HT1080 (cell line): ENCODE measurements at places on chromosomes 16 and 17. TPM values are rescaled to one million over a fixed set of nuclear protein-coding genes. Genes with fewer than 3 reads are reported as not detected.

- no peak for DNase-seq
Observed at GRCh38 chr17:66359351-66359750, 56.9 kb downstream of the PRKCA start.

DNA sequence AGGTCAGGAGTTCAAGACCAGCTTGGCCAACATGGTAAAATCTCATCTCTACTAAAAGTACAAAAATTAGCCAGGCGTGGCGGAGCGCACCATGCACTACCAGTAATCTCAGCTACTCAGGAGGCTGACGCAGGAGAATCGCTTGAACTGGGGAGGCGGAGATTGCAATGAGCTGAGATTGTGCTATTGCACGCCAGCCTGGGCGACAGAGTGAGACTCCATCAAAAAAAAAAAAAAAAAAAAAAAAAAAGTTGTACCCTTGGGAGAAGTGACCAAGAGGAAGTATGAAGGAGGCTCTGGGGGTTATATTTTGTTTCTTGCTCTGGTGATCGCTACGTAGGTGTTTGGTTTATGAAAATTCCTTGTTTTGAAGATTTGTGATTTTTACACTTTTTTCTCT, 66.3 kb downstream of the LITAF start:
- no peak for DNase-seq

- DNase-seq: no peak
Observed at GRCh38 chr17:37225465-37225864, 150.3 kb upstream of the C17orf78 start.

- DNase-seq: no peak
Observed at GRCh38 chr16:72934636-72935403, 113.1 kb downstream of the ZFHX3 start.

DNA sequence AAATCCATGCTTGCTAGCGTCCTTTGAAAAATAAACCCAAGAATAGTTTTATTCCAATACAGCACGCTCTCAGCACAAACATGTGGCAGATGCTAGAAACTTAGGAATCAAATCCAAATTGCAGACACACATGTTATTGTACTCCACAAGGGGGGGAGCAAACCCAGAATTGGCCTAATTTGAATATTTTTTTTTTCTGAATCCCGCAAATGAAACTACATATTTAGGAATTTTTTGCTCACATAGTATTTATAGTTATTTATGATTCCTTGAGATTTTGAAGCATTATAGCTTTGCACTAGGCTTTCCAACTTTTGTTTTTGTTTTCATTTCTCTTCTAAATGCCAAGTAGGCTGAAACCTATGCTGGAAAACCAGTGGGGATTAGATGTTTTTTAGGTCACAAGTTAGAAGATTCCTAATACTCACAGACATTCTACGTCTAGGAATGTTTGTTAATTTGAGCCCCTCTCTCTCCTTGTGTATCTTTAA, 59.3 kb upstream of the CDH11 start:
- no peak for DNase-seq

GRCh38 chr17:45703348-45703747, 80.8 kb upstream of the CRHR1 start:
- DNase-seq: no peak

DNA sequence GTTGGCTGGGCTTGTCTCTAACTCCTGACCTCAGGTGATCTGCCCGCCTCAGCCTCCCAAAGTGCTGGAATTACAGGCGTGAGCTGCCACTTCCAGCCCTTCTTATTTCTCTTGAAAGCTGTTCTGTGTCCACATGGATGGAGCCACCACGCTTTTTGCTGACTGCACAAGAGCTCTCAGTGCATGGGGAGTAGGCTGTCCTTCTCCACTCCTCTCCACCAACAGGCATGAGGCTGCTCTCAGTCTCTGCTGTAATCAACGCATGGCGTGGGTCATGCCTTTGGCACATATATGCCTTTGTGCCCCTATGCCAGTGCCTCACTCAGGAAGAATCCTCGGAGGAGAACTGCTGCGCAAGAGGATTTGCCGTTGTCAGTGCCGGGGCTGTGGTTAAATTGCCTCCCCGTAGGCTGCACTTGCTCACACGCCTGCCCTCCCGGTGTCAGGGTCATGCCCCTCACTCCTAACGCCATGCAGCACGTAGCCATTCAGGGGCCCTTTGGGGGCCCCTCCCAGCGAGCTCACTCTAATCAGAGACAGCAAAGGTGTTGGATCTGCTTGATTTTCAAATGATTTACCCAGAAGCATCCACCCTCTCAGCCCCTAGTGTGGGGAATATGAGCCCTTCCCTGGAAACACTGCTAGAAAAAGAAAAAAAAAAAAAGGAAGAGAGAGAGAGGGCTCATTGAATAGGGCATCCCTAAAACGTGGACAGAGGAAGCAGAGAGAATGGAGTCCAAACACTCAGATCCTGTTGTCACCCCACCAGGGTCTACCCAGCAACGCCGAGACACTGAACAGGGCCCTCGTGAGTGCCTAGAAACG, 47.5 kb upstream of the ZCCHC14 start:
- DNase-seq: no peak

GRCh38 chr16:56362706-56363105, 62.6 kb downstream of the AMFR start:
- DNase-seq: no peak

DNA sequence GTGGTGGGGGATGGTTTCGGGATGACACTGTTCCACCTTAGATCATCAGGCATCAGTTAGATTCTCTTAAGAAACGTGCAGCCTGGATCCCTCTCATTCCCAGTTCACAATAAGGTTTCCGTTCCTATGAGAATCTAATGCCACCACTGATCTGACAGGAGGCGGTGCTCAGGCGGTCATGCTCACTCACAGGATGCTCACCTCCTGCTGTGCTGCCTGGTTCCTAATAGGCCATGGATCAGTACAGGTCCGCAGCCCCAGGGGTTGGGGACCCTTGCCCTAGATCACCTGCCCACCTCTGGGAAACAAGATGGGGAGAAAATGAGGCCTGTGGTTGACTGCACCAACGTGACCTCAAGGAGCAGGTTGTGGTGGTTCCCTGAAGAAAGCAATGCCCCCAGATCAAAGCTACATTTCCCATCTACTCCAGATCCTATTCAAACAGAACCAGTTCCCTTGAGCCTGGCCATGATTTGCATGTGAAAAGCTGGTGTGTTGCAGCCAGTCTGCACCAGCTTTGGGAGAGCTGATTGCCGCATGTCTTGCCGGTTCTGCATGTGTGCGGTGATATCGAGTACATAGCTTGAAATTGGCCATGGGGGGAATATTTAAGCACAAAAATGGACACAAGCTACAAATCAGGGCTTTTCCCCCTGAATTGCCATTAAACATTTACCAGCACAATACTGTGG, 183.2 kb upstream of the HSBP1 start:
- DNase-seq: no peak

DNA sequence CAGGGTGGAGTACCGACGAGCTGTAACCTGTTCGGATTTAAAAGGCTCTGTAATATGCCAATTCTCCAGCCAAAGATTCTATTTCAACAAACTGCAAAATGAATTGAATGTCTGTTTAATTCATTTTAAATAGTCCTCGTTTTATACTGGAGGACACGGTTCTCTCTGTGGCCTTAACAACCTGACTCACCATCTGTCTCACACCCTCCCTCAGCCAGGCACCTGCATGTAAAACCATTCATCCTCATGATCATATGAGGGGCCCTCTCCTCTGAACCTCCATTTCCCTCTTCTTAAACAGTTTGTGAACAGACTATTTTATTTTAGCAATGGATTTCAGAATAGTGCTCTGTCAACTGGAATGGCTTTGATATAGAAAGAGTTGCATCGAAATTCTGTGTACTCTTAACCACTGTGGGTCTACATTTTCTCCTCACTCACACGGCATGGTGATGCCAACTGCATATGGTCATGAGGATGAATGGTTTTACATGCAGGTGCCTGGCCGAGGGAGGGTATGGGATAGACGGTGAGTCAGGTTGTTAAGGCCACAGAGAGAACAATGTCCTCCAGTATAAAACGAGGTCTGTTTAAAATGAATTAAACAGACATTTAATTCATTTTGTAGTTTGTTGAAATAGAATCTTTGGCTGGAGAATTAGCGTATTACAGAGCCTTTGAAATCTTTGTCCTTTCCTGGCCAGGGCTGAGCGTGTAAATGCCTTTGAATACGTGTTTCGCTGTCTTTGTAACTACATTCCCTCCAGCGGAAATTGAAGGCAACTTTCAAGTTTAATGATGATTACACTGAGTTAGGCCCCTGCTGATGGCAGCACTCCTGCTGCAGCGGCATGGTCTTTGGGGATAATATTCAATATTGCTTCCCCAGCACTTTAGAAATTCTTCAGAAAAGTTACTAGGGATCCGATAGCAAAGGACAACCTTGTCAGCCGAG, 329.6 kb downstream of the SNX29 start:
- DNase-seq: no peak

- DNase-seq: no peak
Observed at GRCh38 chr16:51355195-51355594, 204.1 kb upstream of the SALL1 start.

PSMC3IP gene
- total RNA-seq: 47.8 and 50.2 TPM in 2 replicates

DGKE gene
- total RNA-seq: 5.4 and 6.1 TPM in 2 replicates

PTX4 gene
- not detected in 2 replicates for total RNA-seq

RPS6KB1 gene
- total RNA-seq: 16.4 and 16.8 TPM in 2 replicates

SHISA6 gene
- not detected in 2 replicates for total RNA-seq

C17orf100 gene
- total RNA-seq: 0.23 and 0.31 TPM in 2 replicates

TMEM235 gene
- not detected in 2 replicates for total RNA-seq

ELMO3 gene
- total RNA-seq: 2.6 and 3.0 TPM in 2 replicates
